Small intestine (tissue), 16 donors: ENCODE measurements at places on chromosomes 4 and X. TPM values are rescaled to one million over a fixed set of nuclear protein-coding genes. Genes with fewer than 3 reads are reported as not detected.

GRCh38 chrX:33207056-33207455, 4.3 kb downstream of the DMD start:
- H3K36me3 ChIP-seq: no peaks in the 10 kb centered on the region
- H3K4me3 ChIP-seq: no peak overlapping the region
- no peaks in the 10 kb centered on the region for H3K4me1 ChIP-seq
- no peak for DNase-seq
- no peak overlapping the region for H3K27ac ChIP-seq
- no peaks in the 10 kb centered on the region for H3K27me3 ChIP-seq

- no peaks in the 10 kb centered on the region for H3K4me1 ChIP-seq
- no peak for DNase-seq
- no peak overlapping the region for H3K27ac ChIP-seq
- no peaks in the 10 kb centered on the region for H3K36me3 ChIP-seq
- no peaks in the 10 kb centered on the region for H3K27me3 ChIP-seq
- H3K4me3 ChIP-seq: no peak overlapping the region
Measured at GRCh38 chr4:58767598-58767997, 1657.4 kb upstream of the IGFBP7 start.

- DNase-seq: no peak
- no peaks in the 10 kb centered on the region for H3K27me3 ChIP-seq
- H3K4me3 ChIP-seq: no peak overlapping the region
- peaks cover 13% of the 10 kb centered on the region for H3K36me3 ChIP-seq
- no peak overlapping the region for H3K27ac ChIP-seq
Measured at GRCh38 chr4:24582235-24582832, 2.0 kb downstream of the DHX15 start.

DNA sequence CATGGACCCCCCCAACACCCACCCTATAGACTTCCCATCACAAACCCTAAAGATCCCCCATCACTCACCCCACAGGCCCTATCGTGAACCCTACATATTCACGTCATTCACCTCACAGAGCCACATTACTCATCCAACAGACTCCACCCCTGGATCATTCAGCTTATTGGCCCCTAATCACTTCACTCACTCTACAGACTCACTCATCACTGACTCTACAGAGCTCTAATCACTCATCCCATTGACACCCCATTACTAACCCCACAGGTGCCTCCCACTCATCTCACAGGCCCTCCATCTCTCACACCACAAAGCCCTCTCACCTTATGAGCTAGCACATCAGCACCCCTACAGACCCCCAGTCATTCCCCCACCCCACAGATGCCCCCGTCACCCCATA, 6.3 kb upstream of the TBC1D25 start:
- DNase-seq: no peak
- no peaks in the 10 kb centered on the region for H3K36me3 ChIP-seq

Gene GUCY1A1
- 1.3 TPM for polyA plus RNA-seq

DNA sequence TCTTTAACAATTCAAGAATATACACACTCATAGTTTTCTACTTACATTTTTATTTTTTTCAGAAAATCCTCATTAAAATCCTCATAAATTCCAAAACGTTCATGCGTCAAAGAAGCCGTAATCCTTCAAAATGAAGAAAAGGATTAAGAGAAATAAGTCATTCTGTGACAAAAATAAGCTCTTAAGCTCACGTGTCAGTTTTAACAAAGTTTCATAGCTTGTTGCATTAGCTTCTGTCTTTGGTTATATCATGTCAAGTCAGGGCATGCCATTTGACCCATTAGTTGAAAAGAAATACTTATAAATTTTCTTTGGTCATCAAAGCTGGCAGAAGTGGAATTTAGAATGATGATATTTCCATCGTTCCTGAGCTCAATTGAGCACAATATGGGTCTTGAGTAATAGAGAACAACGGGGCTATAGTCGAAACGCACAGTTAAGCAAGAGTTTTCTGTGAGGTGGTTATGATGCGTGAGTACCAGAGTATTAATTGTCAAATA, 185.2 kb upstream of the CTSO start:
- no peak overlapping the region for H3K4me3 ChIP-seq
- no peaks in the 10 kb centered on the region for H3K27me3 ChIP-seq

GRCh38 chr4:15702941-15703403, at the start of gene BST1:
Gene BST1, plus strand, starts transcription at chr4:15703065. Its CDS starts 80 bp downstream, at chr4:15703145.
- H3K27me3 ChIP-seq: no peaks in the 10 kb centered on the region
- no peaks in the 10 kb centered on the region for H3K4me1 ChIP-seq
- peak within 1 kb of the TSS; percentile 14 for H3K27ac ChIP-seq
- DNase-seq: peak; percentile 95

GRCh38 chrX:71282514-71283402, 677 bp upstream of the NONO start:
- H3K4me1 ChIP-seq: no peaks in the 10 kb centered on the region
- peak; percentile 7 for DNase-seq
- peak overlapping the region; percentile 15 for H3K4me3 ChIP-seq
- H3K36me3 ChIP-seq: no peaks in the 10 kb centered on the region

Gene GAGE2A
- not detected for polyA plus RNA-seq

- no peaks in the 10 kb centered on the region for H3K4me1 ChIP-seq
- no peaks in the 10 kb centered on the region for H3K27me3 ChIP-seq
- no peak overlapping the region for H3K27ac ChIP-seq
- H3K36me3 ChIP-seq: no peaks in the 10 kb centered on the region
Measured at GRCh38 chr4:55343887-55344286, 2.2 kb upstream of the SRD5A3 start.

Gene MAPK10
- polyA plus RNA-seq: 2.7 TPM

DNA sequence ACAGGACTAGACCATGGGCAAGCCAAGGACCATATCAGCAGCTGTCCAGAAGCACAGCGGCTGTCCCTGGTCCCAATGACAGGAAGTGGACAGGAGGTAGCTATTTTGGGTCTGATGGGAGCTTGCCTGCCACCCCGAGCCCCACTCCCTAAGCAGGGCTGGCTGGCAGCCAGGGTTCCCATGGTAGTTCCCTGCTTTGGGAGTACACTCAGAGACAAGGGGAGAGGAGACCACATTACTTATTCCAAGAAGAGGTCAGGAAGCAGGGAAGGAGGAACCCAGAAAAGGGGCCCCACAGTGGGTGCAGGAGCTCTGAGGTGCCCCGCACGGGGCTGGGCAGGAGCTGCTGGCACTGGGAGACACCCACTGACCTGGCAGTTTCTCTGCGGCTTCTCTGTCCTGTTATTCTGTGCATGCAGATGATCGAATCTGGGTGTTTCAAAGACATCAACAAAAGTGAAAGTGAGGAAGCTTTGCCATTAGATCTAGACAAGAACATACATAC, 36.3 kb downstream of the HTT-AS start:
- no peaks in the 10 kb centered on the region for H3K36me3 ChIP-seq
- H3K4me1 ChIP-seq: peaks cover 4% of the 10 kb centered on the region
- H3K4me3 ChIP-seq: no peak overlapping the region
- no peak overlapping the region for H3K27ac ChIP-seq

GRCh38 chr4:14269824-14270223, 642.3 kb upstream of the BOD1L1 start:
- H3K27ac ChIP-seq: no peak overlapping the region
- no peaks in the 10 kb centered on the region for H3K4me1 ChIP-seq
- H3K36me3 ChIP-seq: no peaks in the 10 kb centered on the region
- no peak for DNase-seq
- H3K4me3 ChIP-seq: no peak overlapping the region

GRCh38 chr4:92299152-92299551, 4.6 kb upstream of the GRID2 start:
- H3K4me3 ChIP-seq: no peak overlapping the region
- H3K27ac ChIP-seq: no peak overlapping the region
- no peaks in the 10 kb centered on the region for H3K36me3 ChIP-seq
- H3K27me3 ChIP-seq: no peaks in the 10 kb centered on the region

Gene TCEAL5
- 1.8 TPM for polyA plus RNA-seq

Gene FAM13A
- polyA plus RNA-seq: 75.1 TPM

Gene VCX3B
- polyA plus RNA-seq: not detected

Gene RAB39B
- 0.27 TPM for polyA plus RNA-seq

DNA sequence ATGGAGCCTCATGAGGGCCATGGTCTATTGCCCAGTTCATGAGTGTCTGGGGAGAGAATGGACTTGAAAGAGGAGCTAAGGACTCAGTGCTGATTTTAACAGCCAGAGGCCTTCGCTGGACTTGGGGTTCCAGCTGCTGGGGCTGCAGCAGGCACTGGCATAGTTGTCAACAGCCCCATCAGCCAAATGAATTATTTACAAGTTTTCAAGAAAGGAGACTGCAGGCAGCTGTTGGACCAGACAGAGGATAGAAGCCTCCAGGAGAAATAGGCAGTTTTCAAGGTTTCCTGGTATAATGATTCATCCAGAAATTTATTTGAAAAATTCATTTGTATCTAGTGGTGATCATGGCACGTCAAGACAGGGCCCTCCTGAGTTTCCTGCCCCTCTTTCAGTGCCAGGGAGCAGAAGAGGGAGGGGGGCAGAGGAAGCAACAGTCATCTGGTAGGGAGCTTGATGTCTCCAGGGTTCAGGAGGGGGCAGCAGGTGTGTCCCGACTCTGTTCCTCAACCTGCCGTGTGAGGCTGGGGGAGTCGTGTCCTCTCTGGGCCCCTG, 63.1 kb upstream of the GPR78 start:
- H3K27me3 ChIP-seq: no peaks in the 10 kb centered on the region
- H3K27ac ChIP-seq: no peak overlapping the region
- no peak overlapping the region for H3K4me3 ChIP-seq
- no peaks in the 10 kb centered on the region for H3K4me1 ChIP-seq
- DNase-seq: no peak

DNA sequence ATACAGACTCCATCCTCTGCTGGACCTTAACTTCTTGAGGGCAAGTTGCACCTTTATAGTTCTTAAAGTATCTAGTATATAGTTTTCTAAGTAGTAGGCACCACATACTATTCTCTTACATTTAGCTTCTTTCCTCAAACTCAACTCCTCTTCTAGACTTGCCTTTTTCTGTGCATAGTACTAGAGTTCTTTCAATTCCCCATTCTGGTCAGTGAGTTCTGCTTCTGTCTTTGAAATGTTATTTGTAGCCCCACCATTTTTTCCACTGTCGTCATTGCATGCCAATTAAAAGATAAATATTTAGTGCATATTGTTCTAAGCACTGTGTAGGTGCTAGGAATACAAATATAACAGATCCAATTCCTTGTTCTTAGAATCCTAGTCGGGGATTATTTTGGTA, 31.6 kb downstream of the CDKL5 start:
- DNase-seq: no peak
- no peaks in the 10 kb centered on the region for H3K27me3 ChIP-seq
- H3K36me3 ChIP-seq: no peaks in the 10 kb centered on the region
- no peak overlapping the region for H3K27ac ChIP-seq
- H3K4me1 ChIP-seq: no peaks in the 10 kb centered on the region

DNA sequence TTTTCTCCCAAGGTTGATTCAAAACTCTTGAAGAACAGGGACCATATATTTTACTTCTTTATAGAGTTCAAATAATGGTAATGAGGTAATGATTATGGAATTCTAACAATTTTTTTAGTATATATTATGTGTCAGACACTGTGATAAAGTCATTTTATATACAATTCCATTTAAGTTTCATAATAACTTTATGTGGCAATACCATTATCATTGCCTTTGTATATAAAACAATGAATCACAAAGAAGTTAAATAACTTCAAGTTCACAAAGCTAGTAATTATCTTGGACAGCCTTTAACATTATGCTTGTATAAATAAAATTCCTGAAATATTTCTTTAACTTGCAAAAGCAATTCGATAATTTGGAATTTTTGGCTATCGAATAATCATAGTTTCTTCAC, 20.6 kb downstream of the MAGEC1 start:
- H3K27me3 ChIP-seq: no peaks in the 10 kb centered on the region
- H3K36me3 ChIP-seq: no peaks in the 10 kb centered on the region
- H3K4me1 ChIP-seq: no peaks in the 10 kb centered on the region
- H3K27ac ChIP-seq: no peak overlapping the region

DNA sequence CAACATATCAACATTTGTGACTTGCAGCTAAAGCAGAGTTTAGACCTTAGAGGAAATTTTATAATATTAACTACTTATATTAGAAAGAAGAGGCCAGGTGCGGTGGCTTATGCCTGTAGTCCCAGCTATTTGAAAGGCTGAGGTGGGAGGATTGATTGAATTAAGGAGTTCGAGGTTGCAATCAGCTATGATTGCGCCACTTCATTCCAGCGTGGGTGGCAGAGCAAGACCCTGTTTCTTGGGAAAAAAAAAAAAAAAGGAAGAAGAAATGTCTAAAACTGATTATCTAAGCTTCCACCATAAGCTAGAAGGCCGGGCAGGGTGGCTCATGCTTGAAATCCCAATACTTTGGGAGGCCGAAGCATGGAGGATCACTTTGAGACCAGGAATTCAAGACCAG, 42.0 kb upstream of the USP9X start:
- H3K27me3 ChIP-seq: no peaks in the 10 kb centered on the region
- DNase-seq: no peak
- H3K4me1 ChIP-seq: no peaks in the 10 kb centered on the region

DNA sequence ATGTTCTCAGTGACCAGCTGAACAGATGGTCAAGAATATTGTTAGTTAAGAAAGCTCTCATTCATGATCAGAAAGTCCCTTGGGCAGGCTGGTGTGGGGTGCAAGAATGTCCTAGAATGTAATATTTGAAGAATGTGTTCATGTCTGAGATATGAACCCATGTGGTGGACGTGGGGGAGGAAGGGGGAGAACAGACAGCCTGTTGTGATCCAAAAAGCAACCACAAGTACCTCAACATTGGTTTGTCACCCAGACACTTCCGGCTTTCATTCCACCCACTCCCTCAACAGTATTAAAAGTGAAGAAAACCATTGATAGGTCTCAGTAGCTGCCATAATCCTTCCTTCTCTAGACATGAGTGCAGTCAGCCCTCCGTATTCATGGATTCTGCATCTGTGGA, 82.2 kb downstream of the MAML3 start:
- DNase-seq: no peak
- no peaks in the 10 kb centered on the region for H3K36me3 ChIP-seq
- H3K27ac ChIP-seq: no peak overlapping the region
- H3K27me3 ChIP-seq: no peaks in the 10 kb centered on the region
- no peaks in the 10 kb centered on the region for H3K4me1 ChIP-seq
- no peak overlapping the region for H3K4me3 ChIP-seq

GRCh38 chr4:2226261-2226660, 15.7 kb downstream of the HAUS3 start:
- H3K27ac ChIP-seq: no peak overlapping the region
- DNase-seq: no peak
- no peaks in the 10 kb centered on the region for H3K36me3 ChIP-seq
- no peaks in the 10 kb centered on the region for H3K27me3 ChIP-seq
- H3K4me3 ChIP-seq: no peak overlapping the region
- no peaks in the 10 kb centered on the region for H3K4me1 ChIP-seq

- no peaks in the 10 kb centered on the region for H3K27me3 ChIP-seq
- no peak overlapping the region for H3K4me3 ChIP-seq
- H3K36me3 ChIP-seq: no peaks in the 10 kb centered on the region
- no peaks in the 10 kb centered on the region for H3K4me1 ChIP-seq
- DNase-seq: peak; percentile 30
Measured at GRCh38 chrX:42432552-42432951, 345.4 kb downstream of the PPP1R2C start.

DNA sequence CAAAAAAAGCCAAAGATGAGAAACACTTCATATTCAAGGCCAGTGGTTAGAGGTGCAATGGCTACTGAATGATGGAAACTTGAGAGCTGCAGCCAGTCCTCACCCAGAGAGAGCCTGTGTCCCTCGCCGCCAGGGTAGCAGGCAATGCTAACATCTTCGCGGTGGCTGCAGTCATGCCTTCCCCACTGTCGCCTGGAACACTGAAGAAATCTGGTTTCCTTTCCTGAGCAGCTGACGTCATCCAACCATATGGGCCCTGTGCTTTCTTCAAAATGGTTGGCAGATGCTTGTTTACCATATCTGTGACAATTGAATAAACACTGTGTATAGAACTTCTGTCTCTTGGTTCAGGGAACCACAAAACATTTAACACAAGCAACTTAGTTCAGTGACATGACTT, 39.7 kb downstream of the PRSS12 start:
- H3K27me3 ChIP-seq: no peaks in the 10 kb centered on the region
- H3K36me3 ChIP-seq: peaks cover 3% of the 10 kb centered on the region
- DNase-seq: no peak
- H3K27ac ChIP-seq: no peak overlapping the region
- H3K4me1 ChIP-seq: no peaks in the 10 kb centered on the region
